ENCODE measurements at places on chromosomes 6 and 20. TPM values are rescaled to one million over a fixed set of nuclear protein-coding genes. Genes with fewer than 3 reads are reported as not detected.

Gene RNASET2
- 14.4 TPM for total RNA-seq

Gene SPTLC3
- total RNA-seq, result 0.07 TPM

Gene ULBP1
- total RNA-seq, result 1.1 TPM

Gene EIF6
- total RNA-seq, result 409 TPM

Gene GPR63
- total RNA-seq, result 0.68 TPM

Gene OR2B6
- total RNA-seq, result 0.25 TPM

Gene ZNF334
- total RNA-seq, result not detected

Gene SLC12A5
- 17.7 TPM for total RNA-seq

Gene PDYN
- total RNA-seq, result not detected

Gene OARD1
- total RNA-seq, result 19.6 TPM

Gene PRSS16
- total RNA-seq, result 2.5 TPM

Gene WFDC10B
- total RNA-seq, result not detected

Gene BICRAL
- 2.8 TPM for total RNA-seq

Gene CRYBG1
- total RNA-seq, result 0.64 TPM

Gene SCUBE3
- 0.05 TPM for total RNA-seq

Gene HLA-DQB1
- total RNA-seq, result not detected

Gene GFRAL
- not detected for total RNA-seq

Gene RAET1E
- total RNA-seq, result 3.2 TPM

Gene FAM229B
- total RNA-seq, result 9.3 TPM

Gene BTNL2
- total RNA-seq, result not detected

Gene TRMT6
- total RNA-seq, result 33.1 TPM

Gene TPD52L1
- total RNA-seq, result 52.4 TPM

Gene FBXO30
- total RNA-seq, result 6.3 TPM

Gene BPIFB1
- total RNA-seq, result 0.12 TPM

Gene NOX3
- total RNA-seq, result not detected

Gene TFAP2D
- total RNA-seq, result not detected
